ENCODE measurements at places on chromosomes 2 and 18.

DNA sequence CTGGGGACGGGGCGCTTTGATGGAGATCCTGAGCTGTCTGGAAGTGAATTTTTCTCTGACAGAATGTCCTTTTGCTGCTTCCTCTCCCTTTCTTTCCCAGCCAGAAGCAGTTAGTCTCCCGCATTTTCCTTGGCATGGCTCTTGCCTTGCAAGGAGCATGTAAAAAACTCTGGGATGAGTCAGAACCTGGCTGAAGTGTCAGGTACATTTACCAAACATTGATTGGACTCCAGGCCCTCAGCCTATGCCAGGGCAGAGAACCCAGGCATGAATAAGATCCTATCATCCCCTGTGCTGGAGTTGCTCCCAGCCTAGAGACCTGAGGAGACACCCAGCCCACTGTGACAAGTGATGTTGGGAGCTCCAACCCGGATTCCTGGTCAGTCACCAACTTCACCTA, 21.6 kb downstream of the STON1 start:
- DNase-seq: no peak

DNA sequence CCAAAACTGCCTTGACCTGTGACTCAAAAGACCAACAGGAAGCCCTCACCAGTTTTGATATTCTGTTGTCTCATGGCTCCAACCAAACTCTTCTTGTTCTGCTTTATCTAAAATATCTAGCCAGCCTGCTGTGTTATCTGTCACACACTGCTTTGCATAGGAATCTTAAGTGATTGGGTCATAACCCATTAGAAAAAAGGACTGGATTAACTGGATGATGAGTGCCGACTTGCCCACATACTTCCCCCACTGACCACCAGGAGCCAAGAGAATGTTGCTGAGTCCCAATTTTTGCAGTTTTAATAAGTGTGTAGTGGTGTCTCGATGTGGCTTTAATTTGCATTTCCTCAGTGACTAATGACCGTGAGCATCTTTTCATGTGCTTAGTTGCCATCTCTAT, 6.5 kb downstream of the MOGAT1 start:
- DNase-seq: no peak

DNA sequence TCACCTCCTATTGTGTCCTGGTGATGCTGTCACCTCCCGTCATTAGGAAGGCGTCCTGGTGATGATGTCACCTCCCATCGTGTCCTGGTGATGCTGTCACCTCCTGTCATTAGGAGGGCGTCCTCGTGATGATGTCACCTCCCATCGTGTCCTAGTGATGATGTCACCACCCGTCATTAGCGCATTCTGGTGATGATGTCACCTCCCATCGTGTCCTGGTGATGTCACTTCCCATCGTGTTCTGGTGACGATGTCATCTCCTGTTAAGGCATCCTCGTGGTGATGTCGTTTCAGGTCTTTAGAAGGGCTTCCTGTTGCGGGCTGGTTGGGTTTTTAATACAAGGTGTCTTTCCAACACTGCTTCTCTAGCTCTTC, 40.7 kb downstream of the CTDP1 start:
- no peak for DNase-seq

DNA sequence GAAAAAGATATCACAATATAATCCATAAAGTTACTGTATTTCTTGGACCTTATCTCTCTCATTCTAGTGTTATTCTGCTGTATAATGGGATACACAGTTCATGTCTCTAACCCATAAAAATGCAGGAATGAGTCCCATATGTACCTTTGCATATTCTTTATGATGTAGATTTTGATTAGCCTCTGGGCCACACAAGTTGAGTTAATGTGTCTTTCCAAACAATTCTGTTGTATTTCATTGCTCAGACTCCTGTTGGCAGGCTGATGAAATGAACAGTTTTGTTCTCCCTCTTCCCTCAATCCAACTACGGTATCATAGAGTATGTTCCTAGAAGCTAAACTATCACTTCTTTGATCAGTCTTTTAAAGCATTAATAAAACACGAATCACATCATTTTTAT, 113.2 kb upstream of the SATB2 start:
- DNase-seq: no peak

DNA sequence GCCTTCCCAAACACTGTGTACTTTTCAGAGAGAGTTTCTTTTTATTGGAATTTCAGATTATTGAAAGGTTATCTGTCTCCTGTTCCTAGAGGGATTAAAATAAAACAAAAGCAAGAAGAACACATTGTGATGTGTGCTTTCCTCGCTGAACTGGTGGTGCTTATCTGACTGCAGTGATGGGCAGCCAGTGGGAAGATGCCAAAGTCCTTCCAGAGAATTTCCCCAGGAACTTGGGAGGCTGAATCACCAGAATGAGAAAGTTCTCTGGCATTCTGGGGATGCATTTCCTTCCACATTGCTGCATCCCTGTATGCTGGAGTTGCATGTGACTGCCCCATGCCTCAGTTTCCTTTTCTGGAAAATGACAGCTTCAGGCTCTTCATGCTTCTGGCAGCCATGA, 53.9 kb upstream of the SEC11C start:
- DNase-seq: no peak

- no peak for DNase-seq
Observed at GRCh38 chr2:225766431-225766830, 366.9 kb downstream of the NYAP2 start.

DNA sequence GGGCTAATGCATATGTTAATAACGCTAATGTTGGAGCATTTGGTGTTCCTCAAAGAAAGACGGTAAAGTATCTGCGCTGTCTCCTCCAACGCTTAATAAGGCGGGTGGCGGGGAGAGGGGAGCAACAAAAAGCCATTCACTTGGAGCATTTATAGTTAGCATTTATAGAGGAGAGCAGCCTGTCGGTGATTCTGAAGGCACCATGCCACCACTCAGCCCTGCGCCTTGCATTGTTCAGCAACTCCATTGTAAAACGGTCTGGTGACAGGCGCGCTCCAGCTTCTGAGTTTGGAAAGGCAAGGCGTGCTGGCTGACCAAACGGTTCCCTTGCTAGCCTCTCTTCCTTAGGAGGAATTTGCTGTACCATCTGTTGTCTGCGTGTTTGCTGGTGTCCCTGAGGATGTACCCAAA, 83.9 kb downstream of the LYPD1 start:
- no peak for DNase-seq

GRCh38 chr18:15005313-15006130, 257.6 kb downstream of the ANKRD30B start:
- no peak for DNase-seq

GRCh38 chr2:33291278-33292013, 185.0 kb upstream of the RASGRP3 start:
- no peak for DNase-seq

GRCh38 chr2:40716879-40717278, 265.0 kb upstream of the SLC8A1 start:
- no peak for DNase-seq

DNA sequence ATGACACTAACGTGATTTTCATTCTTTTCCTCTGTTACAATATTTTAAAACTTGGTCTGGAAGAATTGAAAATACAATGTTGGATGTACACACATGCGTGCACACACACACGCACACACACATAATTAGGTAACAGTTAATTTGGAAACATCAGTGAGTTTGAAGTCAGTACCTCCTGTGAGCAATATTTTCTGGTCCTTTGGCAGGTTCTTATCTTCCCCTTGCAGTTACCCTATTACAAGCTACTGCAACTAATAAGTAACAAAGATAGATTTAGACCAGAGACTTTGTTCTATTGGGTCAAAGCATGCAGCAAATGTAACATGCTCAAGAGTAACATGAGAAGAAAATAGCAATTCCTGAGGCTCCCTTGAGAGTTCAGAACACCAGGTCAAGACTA, 73.3 kb downstream of the ZNF385B start:
- no peak for DNase-seq

GRCh38 chr18:59743566-59743965, 46.3 kb upstream of the CCBE1 start:
- no peak for DNase-seq

DNA sequence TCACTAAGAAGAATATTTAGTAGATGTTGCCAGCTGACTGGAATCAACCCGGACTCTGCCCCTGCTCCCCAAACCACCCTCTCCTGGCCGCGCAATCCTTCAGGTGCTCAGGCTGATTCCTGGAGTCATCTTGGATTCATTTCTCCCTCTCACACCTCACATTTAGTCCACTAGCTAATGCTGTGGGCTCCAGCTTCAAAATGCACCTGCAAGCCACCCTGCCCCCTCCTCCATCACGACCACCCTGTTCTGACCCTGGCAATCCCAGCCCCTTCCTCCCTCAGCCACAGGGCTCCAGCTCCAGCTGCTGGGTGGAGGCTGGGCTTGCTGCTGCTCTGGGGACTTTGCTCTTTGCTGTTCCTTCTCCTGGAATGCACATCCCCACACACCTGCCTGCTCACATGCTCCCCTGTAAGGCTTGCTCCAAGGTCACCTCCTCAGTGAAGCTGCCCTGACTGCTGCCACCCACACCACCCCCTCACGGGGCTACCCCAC, 61.3 kb upstream of the SH3RF3 start:
- DNase-seq: no peak

DNA sequence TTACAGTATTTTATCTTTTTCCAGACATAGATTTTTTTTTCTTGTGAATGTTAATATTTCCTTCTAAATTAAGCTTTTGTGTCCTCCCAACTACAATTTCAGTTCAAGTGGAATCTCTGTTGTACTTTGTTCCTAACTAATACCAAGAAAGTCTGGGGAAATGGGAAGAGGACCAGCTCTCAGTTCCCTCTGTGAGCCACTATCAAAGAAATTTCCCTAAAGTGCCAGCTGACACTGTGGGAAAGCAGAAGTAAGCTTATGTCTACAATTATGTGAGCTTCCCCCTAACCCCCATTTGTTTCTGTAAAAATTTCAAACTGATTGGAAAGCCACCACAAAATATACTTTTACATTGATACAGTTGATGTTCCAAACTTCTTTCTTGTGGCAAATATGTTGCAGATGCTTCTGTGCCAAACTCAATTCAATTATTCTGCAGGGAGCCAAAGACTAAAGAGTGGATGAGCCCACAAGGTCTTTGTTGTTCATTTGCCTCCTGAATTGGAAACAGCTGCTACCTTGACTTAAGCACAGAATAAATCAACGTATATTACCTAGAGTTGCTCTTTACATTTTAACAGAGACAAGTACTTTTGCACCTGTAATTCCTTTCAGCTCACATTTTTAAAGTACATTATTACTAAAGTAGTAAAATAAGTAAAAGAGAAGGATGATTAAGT, 306.6 kb downstream of the PTH2R start:
- no peak for DNase-seq

DNA sequence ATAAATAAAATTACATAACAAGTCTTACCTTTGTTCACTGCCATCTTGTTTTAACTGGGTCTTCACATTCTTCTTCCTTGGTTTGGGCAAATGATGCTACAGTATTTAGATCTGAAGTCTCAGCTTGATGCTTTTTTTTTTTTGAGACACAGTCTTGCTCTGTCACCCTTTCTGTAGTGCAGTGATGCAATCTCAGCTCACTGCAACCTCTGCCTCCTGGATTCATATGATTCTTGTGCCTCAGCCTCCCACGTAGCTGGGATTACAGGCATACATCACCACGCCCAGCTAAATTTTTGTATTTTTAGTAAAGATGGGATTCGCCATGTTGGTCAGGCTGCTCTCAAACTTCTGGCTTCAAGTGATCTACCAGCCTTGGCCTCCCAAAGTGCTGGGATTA, 53.2 kb upstream of the MAT2A start:
- DNase-seq: no peak

GRCh38 chr2:195612611-195613495, 44.2 kb upstream of the SLC39A10 start:
- no peak for DNase-seq

DNA sequence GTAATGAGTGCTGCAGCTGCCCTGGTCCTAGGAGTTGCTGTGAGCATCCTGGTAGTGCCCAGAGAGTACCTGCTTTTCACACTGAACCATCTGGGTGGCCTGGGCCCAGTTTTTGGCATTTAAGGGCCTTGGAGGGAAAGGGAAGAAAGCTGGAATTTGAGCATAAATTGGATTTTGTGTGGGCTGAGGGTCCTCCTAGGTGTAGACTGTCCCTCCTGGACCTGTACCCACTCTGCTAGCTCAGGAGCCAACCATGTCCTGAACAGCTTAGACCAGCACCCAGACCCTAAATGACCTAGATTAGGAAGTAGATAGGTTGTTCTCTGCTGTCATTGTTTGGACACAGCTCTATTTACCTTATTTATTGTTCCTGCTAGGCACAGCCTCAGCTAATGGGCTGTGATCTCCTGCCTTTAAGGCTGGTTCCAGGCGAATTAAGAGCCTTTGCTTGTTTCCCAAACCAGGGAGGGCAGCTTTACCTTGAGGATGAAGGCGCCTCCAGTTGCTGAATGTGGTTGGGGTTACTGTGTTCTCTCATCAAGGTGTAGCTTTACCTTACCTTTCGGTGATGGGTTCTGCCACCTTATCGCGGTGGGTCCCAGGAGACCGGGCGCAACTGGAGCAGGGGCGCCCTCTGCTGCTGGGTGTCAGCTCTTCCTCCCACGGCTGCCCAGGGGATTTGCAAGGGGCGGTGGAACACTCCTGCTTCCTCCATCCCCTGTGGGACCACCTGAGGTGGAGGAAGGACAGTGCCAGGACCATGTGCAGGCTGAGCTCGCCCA, 34.4 kb downstream of the ITGA6 start:
- DNase-seq: no peak

- DNase-seq: no peak
Observed at GRCh38 chr18:50559752-50560680, at the start of gene MAPK4. MAPK4 (plus strand) TSS chr18:50560087; CDS start chr18:50663959, 103,872 bp downstream.

GRCh38 chr2:184921676-184922075, 323.3 kb downstream of the ZNF804A start:
- DNase-seq: no peak

GRCh38 chr18:79872527-79873444, 75.0 kb downstream of the KCNG2 start:
- DNase-seq: peak; percentile 47

DNA sequence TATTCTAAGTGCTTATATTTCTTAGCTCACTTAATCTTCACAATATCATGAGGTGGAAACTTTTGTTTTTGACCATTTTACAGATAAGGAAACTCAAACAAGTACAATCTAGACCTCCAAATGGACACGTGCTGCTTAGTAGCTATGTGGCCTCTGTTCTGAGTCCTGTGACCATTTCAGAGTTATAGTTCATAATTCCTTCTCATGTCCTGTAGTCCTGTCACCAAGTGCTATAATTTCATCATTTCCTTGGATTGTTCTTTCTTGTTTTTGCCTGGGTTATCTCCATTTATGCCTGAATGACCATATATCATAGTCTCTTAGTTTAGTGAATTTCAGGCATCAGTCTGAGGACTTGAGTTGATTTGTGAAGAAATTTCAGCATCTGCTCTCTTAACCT, 91.7 kb downstream of the NUP35 start:
- no peak for DNase-seq

GRCh38 chr18:75810961-75811551, 383.6 kb upstream of the SMIM21 start:
- no peak for DNase-seq

DNA sequence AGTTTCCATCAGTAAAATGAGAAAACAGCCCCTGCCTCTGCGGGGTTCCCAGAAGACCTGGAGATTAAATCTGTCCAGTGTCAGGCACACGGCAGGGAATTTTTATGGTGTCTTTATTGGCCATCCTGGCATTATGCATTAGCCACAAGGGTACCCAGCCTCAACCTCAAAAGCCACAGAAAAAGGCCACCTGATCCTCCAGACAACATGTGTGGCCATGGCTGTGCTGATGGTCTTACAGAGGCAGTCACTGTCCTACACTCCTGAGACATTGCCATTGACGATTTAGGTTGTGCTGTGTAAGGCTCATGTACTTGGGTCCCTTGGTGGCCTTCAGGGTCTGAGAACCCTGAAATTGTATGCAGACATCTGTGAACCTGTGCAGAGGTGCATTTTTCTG, 115.6 kb downstream of the SMAD7 start:
- DNase-seq: no peak

Measured in right atrium auricular region (tissue), 2 donors.